ENCODE measurements at places on chromosomes 5 and 9. TPM values are rescaled to one million over a fixed set of nuclear protein-coding genes. Genes with fewer than 3 reads are reported as not detected.

DNA sequence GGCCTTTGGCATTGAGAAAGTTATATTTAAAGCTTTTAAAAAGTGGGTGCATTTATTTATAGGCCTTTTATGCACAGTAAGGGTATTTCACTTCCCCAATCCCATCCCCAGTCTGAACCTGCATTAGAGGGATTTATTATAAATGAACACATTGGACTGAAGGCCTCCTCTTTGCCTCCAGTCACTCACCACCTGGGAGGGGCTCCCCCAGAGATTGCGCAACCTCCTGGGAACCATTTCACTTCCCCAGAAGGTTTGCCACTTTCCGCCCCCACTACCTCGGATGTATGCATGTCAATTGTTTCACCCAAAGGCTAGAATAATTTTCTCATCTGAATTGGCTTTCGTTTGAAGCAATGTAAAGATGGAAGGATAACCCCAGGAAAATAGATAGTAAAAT, 29.8 kb upstream of the VCAN start:
- DNase-seq = no peak

DNA sequence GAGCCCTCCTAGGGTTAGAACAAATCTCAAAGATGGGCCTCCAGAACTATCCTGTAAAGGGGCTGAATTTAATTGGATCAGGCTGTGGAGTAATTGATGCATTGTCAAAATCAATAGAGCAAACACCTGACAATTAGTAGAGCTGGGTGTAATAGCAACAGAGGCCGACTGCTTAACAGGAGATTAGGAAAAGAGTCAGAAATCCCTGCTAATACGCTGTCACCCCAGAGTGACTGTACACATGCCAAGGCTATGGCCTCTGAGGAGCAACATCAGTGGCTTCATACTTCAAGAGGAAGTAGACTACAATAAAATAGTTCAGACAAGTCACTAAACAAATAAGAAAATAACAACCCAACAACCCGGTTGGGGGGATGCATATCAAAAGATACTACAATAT, 18.7 kb upstream of the GRPEL2 start:
- DNase-seq = no peak

- DNase-seq = no peak
Measured at GRCh38 chr5:152124409-152125041, 199.9 kb upstream of the GLRA1 start.

The PRSS3 gene
- not detected for total RNA-seq

DNA sequence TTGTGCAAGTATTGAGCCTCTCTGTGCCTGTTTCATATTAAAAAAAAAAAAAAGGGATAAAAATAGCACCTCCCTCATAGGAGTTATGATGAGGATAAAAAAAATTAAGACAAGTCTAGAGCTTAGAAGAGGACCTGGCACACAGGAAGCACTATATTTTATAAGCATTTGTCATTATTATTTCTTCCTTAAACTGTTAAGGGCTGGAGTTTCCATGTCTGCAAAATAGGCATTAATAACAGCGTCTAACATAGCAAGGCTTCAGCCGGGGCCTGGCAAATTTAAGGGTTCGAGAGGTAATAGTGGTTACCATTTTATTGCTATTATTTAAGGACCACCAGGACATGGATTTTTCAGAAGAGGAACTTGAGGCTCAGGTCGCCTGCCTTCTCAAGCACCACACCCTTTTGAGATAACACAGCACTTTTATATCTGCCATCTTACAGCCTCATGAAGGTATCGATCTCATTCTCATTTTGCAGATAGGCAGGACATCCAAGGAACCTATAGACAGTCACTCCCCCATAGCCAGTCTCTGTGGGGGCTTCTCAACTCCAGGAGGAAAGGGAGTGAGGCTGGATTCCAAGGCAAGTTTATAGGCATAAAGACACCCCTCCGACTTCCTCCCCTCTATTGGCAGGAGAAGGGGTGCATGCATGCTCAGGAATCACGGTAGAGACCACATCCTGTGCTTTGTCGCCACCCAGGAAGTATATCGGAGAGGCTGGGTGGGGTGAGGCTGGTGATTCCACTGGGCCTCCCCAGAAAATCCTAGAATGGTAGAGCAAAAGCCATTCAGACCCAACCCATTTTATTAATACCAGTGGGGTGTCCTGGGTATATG, 2.4 kb downstream of the ANXA6 start:
- DNase-seq = peak; percentile 55

DNA sequence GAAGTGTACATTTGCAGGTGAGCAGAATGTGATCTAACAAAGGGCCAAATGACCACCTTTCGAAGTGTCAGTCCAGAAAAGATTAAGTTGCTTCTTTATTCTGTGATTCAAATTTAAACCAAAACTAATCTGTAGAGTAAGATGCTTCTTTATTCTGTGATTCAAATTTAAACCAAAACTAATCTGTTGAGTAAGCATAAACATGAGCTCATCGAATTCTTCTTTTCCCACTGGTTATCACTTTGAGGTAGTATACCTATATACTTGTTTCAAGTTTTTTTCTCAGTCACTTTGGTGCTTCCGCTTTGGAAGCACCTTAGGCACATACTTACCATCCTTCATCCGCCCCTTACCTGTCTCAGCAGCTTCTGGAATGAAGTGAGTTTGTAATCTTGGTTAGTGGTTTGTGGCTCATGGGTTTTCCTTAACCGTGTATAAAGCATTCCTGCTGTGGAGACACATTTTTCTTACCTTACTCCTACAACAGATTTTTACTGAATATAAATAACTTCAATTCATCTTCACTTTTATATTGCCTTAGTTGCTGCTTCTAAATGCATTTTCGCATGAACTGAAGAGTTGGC, 40.7 kb upstream of the CTXN3 start:
- no peak for DNase-seq

- peak; percentile 49 for DNase-seq
Measured at GRCh38 chr5:55096861-55097260, 5.6 kb upstream of the GZMA start.

- DNase-seq = no peak
Measured at GRCh38 chr5:135934939-135935338, 19.8 kb downstream of the LECT2 start.

DNA sequence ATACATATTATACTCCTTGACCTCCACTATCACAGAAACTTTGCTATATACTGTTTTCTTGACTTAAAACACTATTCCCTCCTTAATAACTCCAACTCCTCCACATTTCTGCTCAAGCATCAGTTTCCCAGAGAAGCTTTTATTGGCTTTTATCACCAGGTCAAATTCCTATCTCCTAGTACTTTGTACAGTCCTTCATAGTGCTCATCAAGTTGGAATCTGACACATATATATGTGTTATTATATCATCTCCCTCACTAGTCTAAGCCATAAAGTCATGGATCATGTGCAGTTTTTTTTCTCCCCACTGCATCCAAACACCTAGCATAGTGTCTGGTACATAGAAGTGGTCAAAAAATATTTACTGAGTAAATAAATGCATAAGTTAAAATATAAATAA, 59.1 kb downstream of the BHMT start:
- DNase-seq = no peak

The NEURL1B gene
- total RNA-seq = 0.20 TPM

DNA sequence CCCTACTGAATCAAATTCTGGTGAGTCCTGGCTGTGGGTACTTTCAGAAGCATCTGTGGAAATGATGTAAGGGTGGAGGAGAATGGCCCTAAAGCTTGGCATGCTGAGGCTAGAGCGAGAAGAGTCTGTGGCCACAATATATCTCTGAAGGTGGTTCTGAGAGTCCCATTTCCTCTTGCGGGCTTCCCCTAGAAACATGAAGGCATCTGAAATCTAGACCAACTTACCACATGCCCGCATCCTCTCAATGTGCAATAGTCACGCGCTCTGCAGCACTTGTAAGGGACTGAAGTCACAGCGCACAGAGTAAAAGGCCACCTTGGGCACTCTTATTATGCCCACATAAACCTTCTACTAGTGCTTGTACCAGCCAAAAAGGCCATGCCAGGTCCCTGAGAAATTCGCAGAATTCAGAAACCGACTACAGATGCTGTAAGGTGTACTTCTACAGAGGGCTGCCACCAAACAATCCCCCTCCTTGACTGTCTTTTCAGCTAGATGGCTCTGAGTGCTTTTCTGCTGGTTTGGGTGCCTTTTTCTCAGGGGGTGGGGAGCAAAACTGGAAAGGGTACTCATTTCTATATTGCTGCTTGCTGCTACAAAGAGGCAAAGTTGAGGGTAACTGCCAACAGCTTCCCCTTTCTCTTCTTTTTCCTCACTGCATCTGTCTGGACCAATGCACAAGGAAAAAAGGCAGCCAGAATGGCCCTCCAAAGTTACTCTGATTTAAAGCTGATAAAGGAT, 107.3 kb downstream of the ZDHHC21 start:
- peak; percentile 5 for DNase-seq

GRCh38 chr5:172319708-172320441, 36.3 kb upstream of the UBTD2 start:
- DNase-seq = no peak

DNA sequence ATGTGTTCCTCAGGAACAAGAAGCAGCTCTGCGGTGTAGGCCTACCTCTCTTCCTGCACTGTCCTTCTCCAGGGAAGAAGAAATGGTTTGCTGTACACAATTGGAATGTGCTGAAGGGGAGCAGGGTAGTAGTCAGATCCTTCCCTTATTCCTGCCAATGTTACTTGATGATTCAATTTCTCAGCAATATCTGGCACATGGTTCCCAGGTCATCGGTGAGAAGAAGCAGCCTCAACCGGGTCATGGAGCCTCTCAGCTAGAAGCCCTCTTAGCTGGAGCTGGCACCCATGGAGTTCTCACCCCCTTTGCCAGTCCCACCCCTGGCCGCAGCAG, 36.9 kb downstream of the ACTBL2 start:
- no peak for DNase-seq

GRCh38 chr5:165525271-165525670, 2019.9 kb downstream of the MAT2B start:
- DNase-seq = no peak

GRCh38 chr5:139246394-139246793, 47.1 kb upstream of the MATR3 start:
- no peak for DNase-seq

GRCh38 chr9:86741311-86742208, 205.7 kb downstream of the GAS1 start:
- no peak for DNase-seq

DNA sequence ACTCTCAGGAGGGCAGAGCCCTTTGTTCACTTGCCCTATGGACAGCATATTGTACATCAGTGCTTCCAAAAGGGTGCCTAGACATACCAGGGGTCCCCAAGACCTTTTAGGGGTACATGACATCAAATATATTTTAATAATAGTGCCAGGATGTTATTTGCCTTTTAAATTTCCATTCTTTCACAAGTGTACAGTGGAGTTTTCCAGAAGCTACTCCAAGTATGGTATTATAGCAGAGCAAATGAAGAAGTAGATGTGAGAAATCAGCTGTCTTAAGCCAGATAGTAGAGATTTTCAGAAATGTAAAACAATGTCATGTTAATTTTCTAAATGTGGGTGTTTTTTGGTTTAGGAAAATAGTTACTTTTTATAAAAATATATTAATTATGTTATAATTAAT, 15.6 kb downstream of the PTTG1 start:
- no peak for DNase-seq

DNA sequence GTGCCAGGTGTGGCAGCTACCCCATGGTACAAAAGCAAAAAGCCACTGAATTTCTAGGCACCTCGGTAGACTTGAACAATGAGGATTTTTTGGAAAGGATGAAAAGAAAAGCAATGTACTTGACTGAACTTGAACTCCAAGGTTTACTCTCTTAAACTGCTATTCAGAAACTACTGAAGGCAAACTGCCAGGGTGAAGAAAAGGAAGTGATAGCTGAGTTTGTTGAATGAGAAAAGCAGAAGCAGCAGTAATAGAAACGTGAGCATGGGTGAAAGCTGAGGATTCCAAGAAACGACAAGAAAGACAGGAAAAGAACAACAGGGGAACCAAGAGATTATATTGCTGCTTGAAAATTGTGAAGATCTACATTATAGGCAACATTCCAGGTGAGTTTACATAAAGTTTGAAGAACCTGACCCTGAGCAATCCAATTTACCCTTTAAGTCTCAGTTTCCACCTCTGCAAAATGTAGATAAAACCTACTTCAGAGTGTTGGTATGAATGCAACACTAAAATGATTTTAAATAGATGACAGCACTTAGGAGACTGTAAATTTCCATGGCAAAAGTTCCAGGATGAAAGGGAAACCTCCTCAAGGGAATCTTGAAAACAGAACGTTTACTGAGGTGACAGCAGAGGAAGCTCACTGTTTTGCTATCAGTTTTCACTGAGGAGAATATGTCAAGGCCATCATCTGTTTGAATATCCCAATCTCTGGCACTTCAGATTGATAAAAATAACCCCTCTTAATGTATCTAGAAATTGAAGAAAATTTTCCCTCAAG, 245.8 kb downstream of the SPATA31D1 start:
- no peak for DNase-seq

The COL23A1 gene
- not detected for total RNA-seq

DNA sequence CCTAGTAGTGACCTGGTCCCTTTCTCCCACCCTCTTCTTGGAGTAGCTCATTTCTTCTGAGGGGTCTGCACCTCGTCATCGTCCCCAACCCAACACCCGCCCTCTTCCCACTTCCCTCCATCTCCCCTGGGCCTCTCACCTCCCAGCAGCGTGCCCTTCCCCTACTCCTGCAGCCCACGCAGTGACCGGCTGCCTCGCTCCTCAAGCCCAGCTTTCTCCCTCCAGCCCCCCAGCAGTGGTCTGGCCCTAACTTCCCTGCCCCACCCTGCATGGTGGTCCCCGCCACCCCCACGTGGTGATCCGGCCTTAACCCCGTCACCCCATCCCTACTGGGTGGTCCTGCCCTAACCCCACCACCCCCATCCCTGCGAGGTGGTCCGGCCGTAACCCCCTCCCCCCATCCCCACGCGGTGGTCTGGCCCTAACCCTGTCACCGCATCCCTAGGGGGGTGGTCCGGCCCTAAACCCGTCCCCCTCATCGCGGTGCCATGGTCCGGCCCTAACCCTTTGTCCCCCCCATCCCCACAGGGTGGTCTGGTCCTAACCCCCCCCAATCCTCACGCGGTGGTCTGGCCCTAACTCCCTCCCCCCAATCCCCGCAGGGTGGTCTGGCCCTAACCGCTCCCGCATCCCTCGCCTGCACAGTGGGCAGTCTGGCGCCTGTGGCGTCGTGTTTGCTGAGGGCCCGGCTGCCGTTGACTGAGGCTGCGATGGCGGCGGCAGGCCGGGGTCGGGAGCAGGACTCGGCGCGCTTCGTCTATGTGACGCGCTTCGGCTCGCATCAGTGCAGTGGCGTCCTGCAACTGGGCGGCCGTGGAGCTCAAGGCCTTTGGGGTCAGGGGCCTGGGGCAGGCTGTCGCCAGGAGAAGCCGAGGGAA, at the start of gene C5orf47:
Gene C5orf47 (plus strand): TSS at position 617 of the 878 bp plus-strand sequence. CDS start 94 bp downstream, at position 711.
- no peak for DNase-seq

Data from T-cell (primary cell).